ENCODE measurements at places on chromosomes 7 and 10.

DNA sequence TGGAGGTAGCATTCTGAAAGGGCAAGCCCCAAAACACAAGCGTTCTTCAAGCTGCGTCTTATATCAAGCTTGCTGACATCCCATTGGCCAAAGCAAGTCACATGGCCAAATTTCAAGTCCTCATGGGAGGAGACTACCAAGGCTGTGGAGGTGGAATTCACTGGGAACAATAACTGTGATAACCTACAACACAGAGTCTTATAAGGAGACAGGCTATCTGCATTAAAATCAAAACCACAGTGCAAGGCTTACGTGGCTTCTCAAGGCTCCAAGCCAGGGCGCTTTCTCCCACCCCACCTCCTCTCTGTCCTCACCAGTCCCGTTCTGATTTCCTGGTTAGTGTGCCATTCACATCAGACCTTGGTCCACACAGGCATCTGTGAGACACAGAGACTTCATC lies 39.4 kb downstream of the ADRB1 start:
- DNase-seq, result no peak

GRCh38 chr7:149525280-149525679 lies 27.7 kb upstream of the ZNF746 start:
- no peak for DNase-seq

DNA sequence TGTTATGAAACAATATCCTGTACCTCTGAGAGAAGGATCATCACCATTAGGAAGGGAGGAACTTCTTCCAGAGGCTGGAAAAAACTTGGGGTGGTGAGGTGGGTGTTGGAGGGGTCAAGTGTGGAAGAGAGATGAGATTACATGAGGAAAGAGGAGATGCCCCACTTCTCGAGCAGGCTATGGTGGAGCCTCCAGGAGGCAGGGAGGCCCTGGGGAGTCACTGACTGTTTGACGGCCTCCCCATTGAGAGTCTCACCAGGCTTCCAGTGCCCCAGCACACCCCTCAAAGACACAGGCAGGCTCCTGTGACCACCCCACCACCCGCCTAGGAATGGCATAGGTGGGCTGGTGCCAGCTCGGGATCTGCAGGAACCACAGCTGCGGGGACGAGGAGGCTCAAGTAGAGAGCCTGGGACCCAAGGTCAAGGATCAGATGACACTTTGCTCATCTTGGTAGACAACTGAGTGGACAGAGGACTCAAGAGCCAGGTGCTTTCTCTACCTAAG lies 185.3 kb upstream of the GDF10 start:
- no peak for DNase-seq

DNA sequence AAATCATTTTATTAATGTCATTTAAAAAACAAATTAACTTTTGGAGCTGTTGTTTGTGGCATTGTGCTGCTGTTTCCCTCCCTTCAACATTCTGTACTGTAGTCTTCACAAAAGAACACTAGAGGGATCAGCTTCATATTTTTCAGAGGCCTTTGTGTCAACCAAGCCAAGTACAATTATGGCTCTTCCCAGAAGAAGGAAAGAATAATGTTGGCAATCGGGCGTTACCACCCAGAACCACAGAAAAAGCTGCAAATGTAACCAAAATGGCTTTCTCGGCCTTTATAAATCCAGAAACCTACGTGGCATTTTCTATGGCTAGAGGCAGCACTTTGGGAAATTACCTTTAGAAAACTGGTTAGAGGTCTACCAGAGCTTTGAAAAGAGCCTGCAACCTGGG lies 98.8 kb upstream of the COL1A2 start:
- DNase-seq, result no peak

DNA sequence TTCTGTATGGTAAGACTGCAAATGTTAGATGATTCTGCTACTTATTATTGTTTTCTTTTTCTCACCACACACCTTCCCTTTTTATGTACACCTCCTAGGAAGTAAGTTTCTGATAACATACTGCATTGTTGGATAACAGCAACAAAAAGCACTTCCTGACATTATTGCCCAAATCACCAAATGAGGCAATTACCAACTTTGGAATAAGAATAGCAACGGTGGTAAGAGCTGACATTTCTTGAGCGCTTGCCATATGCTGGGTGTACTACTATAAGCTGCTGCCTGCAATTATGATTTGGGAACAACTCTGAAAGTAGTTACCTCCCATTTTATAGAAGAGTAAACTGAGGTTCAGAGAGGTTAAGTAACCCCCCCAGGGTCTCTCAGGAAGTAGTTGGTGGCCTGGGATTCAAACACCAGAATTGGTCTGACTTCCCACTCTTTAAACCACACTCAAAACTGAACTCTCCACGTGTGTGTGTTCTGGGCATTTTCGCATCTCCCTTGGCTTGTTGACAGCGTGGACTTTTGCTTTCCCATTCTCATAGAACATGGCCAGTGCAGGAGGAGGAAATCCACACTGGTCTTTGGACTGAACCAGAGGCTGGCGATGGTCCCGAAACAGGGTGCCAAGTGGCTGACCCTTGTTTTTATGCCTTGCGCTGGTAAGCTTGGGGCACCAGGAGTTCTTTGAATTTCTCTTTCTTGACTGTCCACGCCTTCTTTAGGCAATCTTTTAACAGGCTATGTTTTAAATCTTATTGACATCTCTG lies 71.4 kb downstream of the TCF7L2 start:
- no peak for DNase-seq
